A549 treated with RU486 at 1 μM for 4 hours (cell line): ENCODE measurements at places on chromosomes 13 and 19. TPM values are rescaled to one million over a fixed set of nuclear protein-coding genes. Genes with fewer than 3 reads are reported as not detected.

The CYSLTR2 gene
- not detected in 5 replicates for total RNA-seq

The RASAL3 gene
- not detected in 5 replicates for total RNA-seq

The DAND5 gene
- not detected in 5 replicates for total RNA-seq

The EFNA2 gene
- 0.95 to 2.7 TPM (median 1.9 TPM) in 5 replicates for total RNA-seq

The FGF22 gene
- 0.24 to 0.95 TPM (median 0.67 TPM) in 5 replicates for total RNA-seq

The SLC17A7 gene
- 0.39 to 0.73 TPM (median 0.67 TPM) in 5 replicates for total RNA-seq

The IQCN gene
- total RNA-seq, result 0.32 to 0.49 TPM (median 0.40 TPM) in 5 replicates

The IL12RB1 gene
- total RNA-seq, result not detected in 5 replicates

The PALM gene
- 11.8 to 18.1 TPM (median 13.4 TPM) in 5 replicates for total RNA-seq

The ZNF331 gene
- total RNA-seq, result 10.9 to 14.1 TPM (median 11.8 TPM) in 5 replicates

The SIGLEC9 gene
- total RNA-seq, result not detected in 5 replicates

The CUL4A gene
- 46.7 to 60.6 TPM (median 56.1 TPM) in 5 replicates for total RNA-seq

The TINCR gene
- total RNA-seq, result 2.0 to 3.1 TPM (median 2.6 TPM) in 5 replicates

The ACER1 gene
- total RNA-seq, result not detected in 5 replicates
